Activated CD4-positive, alpha-beta T cell treated with anti-CD3 and anti-CD28 coated beads, Interleukin-2, amount 50 U/mL, for 24 hours (primary cell): ENCODE measurements at places on chromosomes 7 and 10.

DNA sequence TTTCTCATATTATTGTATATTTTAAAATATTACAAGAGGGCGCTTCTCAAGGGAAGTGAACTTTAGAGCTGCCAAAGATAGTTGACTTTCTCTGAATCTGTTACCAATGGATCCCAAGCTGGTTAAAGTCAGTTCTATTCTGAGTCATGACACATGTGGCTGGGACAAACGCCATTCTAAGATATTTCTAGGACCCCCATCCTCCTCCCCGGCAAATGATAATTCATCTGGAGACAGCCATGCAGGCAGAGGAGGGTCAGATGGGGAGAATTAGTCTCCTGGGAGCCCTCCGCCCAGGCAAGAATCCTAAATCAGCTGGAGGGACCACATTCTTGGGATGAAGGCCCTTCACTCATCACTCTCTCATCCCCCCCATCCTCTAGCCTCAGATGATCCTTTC, 187.7 kb downstream of the GFRA1 start:
- no peak for DNase-seq

DNA sequence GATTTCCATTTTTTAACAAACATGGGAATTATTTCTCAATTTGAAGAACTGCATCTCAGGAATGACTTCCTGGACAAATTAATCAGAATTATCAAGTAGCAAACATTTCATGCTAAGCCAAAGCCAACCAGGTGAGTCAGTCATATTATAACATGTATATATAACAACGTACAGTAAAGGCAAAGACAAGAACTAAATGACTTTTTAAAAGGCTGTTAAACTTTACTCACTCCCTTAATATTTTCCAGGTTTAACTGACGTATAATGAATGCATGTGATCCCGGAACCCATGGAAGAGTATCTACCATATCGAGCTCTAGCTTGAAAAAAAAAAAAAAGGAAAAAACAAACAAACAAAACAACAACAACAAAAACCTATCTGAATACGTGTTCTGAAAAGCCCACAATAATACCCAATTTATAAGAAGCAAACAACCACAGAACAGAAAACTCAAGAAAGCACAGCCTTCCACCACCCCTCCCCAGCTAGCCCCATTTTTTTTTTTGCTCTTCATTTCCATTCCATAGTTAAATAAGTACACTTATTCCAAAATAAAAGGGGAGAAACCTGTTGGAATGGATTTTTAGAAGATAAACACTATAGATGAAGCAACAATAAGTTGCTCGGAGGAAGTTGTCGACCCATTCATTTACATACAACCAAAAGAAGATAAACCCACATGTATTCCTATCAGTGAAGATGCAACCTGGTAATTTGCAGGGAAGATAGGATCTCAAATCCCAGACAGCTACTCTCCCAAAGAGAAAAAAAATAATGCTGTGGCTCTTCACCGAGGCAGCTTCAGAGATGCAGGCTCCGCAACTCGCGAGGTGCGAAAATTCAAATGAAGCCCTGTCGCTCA, 537 bp downstream of the NAPEPLD start:
- DNase-seq = no peak

GRCh38 chr7:132053871-132054270, 497.4 kb upstream of the PODXL start:
- DNase-seq = no peak

GRCh38 chr7:46549892-46550639, 629.0 kb upstream of the IGFBP3 start:
- DNase-seq = no peak

DNA sequence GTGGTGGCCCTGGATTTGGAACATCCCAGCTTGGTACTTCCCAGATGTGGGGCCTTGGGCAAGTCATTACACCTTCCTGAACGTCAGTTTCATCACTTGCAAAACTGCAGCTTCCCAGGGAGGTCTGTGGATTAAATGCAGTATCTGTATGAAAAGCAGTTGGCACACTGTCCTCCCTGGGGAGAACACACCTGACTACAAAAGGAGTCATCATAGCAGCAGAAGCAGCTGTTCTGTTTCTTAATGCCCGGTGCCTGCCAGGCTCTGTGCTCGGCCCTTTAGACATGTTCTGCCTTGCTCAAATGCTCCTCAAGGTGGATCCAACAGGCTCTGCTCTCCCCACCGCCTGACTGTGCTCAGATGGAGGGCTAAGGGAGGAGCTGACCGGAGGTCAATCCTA, 31.0 kb downstream of the CDCA7L start:
- DNase-seq = no peak

DNA sequence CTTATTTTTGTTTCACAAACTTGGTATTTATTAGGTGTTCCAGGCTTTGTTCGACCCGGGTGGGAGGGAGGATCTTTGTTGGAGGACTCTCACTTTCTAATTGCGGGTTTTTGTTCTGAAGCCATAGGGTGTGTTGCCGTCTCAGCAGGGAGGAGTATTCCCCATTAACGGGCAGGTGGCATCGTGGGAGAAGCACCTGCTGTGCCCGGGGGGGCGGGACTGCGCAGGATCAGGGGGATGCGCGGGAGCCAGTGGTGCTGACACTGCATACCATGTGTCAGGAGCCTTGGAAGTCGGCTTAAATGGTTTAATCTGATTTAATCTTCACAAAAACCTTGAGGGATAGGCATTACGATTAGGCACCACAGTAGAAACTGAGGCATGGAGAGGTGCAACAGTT, 113.0 kb downstream of the MGMT start:
- no peak for DNase-seq

GRCh38 chr10:113045147-113046055, 95.4 kb downstream of the TCF7L2 start:
- no peak for DNase-seq

GRCh38 chr7:130430841-130431666, 9.8 kb downstream of the CEP41 start:
- DNase-seq = no peak

GRCh38 chr10:36038316-36038955, 396.3 kb upstream of the FZD8 start:
- DNase-seq = no peak

DNA sequence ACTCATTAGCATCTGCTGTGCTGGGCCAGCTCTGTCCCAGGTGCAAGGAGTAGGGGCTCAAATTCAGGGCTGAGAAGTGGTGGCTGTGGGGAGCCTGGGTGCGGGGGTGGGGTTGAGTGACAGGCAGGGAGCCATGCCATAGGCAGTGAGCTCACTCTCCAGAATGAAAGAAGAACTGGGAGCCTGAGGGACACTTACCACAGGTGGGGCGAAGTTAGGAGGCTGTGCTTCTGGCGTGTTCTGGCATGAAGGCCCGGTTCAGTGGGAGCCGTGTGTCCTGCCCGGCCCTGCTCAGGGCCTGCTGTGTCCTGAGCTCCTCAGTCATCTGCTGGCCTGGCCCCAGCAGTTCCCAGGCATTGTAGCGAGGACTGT, 62.5 kb downstream of the MKI67 start:
- DNase-seq = no peak

DNA sequence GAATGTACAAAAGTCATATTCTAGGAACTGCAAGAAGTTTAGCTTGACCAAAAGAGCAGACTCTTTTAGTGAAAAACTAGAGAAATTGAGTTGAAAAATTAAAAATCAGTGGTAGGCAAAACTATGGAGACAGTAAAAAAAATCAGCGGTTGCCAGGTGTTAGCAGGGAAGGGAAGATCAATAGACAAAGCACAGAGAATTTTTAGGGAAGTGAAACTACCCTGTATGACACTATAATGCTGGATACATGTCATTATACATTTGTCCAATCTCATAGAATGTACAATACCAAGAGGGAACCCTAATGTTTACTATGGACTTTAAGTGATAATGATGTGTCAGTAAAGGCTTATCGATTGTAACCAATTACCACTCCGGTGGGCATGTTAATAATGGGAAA, 761.9 kb downstream of the MAGI2 start:
- DNase-seq = no peak

- no peak for DNase-seq
Observed at GRCh38 chr7:1033546-1034145, 10.7 kb upstream of the GPR146 start.

DNA sequence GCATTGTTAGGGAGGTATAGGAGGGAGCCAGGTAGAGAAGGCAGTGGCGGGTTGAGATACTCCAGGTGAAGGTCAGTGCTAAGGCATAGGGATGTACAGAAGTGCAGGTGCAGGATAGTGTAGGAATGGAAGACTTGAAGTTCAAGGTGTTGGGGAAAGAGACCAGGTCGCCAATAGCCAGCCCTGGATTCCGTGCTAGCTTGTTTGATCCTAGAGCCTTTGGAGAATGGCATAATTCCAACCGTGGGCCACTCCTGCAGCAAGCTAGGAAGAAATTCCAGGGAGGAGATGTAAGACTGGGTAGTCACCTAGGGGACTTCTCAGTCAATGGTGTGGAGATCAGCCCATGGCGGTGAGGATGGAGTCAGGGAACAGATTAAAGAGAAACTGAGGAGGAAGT, 272.7 kb downstream of the RPS24 start:
- DNase-seq = no peak

GRCh38 chr10:129030996-129031843, 435.8 kb upstream of the MGMT start:
- peak; percentile 8 for DNase-seq

GRCh38 chr10:92792661-92793060, 55.7 kb upstream of the EXOC6 start:
- DNase-seq = no peak

- no peak for DNase-seq
Observed at GRCh38 chr10:118370499-118370898, 28.4 kb upstream of the FAM204A start.

GRCh38 chr7:53920011-53920410, 622.2 kb upstream of the VSTM2A start:
- DNase-seq = no peak

GRCh38 chr7:100166970-100167911, 1.2 kb downstream of the GAL3ST4 start:
- no peak for DNase-seq

DNA sequence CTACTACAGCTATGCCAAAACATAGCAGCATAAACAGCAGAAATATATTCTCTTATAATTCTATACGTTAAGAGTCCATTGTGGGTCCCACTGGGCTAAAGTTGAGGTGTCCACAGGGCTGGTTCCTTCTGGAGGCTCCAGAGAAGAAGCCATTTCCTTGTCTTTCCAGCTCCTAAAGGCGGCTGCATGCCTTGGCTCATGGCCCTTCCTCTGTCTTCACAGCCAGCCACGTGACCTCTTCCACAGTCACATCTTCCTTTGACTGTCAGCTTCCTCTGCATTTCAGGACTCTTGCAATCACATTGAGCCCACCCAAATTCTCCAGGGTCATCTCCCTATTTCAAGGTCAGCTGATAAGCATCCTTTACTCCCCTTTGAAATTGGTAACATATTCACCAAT, 17.2 kb downstream of the NACAD start:
- no peak for DNase-seq

DNA sequence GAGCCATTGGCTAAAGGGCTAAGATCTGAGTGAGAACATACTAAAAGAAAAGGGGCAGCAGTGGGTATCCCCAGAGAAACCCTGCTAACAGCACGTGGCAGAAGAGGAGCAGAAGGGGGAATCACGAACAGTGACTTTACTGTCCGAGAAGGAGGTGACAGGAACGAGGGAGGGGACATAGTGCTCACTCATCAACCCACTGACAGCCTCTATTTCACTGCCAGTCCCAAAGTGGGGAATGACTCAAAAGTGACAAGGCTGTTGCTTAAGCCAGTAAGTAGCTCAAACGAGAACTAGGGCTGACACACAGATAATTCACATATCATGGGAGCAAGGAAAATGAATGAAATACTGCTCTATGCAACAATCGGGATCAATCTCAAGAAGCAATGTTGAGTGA, 92.7 kb downstream of the RSU1 start:
- no peak for DNase-seq

GRCh38 chr7:14759785-14760184, 142.8 kb downstream of the DGKB start:
- DNase-seq = no peak

DNA sequence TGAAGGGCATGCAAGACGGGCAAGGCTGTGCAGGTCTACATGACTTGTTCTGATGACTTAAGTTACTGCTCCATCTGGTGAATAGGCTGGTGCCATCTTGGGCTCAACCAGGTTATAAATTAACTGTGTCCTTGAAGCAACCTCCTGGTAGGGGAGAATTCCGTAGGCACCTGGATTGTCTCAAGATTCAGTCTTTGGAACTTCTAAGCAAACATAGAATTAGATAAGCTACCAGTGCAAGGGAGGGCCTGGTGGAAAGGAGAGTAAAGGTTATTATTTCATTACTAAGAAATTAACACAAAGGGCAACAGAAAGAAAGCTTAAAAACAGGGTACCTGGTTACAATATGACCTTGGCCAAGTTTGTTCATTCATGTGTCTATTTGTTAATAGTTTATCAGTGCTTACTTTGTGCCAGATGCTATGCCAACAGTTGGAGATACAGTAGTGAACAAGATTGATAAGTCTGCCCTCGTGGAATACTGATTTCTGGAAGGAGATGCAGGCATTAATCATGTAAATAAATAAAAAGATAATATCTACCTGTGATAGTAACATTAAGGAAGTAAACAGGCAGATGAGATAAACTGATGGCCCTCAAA, 107.0 kb upstream of the PALS2 start:
- DNase-seq = no peak
